Endothelial cell of umbilical vein (primary cell): ENCODE measurements at places on chromosomes 12 and 14. TPM values are rescaled to one million over a fixed set of nuclear protein-coding genes. Genes with fewer than 3 reads are reported as not detected.

Gene KRT74
- not detected in 2 replicates for polyA plus RNA-seq

Gene NOP9
- 16.2 and 16.3 TPM in 2 replicates for polyA plus RNA-seq

Gene CHD8
- 52.3 and 55.2 TPM in 2 replicates for polyA plus RNA-seq

GRCh38 chr14:52553671-52554575 lies 1.3 kb downstream of the GPR137C start:
- no peaks in the 10 kb centered on the region for H3K27me3 ChIP-seq
- H3K4me1 ChIP-seq: peaks cover 9% of the 10 kb centered on the region
- no peaks in the 10 kb centered on the region for H3K36me3 ChIP-seq
- H3K4me3 ChIP-seq: peak overlapping the region; percentile 8
- H3K27ac ChIP-seq: peak overlapping the region; percentile 0

DNA sequence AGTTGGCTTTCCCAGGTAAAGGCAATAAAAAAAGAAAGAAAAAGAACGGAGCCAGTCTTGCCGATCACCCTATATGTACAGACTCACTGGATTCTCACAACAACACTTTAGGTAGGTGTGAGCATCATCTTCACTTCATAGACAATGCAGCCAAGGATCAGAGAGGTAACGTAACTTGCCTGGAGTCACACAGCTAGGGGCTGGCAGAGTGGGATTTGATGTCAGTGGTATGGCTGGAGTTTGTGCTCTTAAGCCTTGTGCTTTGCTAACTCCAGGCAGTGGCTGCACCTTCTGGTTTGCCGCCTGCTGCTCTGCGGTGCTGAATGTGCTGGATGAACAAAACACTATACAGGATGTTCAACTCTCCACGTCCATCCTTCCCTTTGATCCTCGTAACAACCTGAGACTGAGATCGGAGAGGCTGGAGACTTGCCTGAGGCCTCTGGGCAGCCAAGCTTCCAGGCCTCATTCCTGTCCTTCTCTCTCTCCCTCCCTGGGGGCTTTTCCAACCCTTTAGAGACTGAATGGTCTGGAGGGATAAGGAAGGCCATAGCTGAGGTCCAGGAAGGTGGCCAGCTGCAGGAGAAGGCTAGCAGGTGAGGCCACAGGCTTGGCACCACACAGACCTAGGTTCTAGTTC lies 8.1 kb downstream of the ISM2 start:
- no peaks in the 10 kb centered on the region for H3K27me3 ChIP-seq
- H3K27ac ChIP-seq: no peak overlapping the region
- no peaks in the 10 kb centered on the region for H3K4me1 ChIP-seq
- no peak overlapping the region for H3K4me3 ChIP-seq
- no peaks in the 10 kb centered on the region for H3K36me3 ChIP-seq

DNA sequence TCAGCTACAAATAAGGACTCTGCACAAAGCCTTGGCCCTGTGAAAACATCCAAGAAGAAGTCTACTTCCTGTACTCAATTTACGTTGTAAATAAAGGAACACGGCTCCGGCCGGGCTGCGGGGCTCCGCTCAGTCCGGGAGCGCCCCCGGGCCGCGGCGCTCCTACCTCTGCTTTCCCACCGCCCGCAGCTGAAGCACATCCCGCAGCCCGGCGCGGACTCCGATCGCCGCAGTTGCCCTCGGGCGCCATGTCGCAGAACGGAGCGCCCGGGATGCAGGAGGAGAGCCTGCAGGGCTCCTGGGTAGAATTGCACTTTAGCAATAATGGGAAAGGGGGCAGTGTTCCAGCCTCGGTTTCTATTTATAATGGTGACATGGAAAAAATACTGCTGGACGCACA lies 502.3 kb upstream of the FOXG1 start:
- H3K4me1 ChIP-seq: no peaks in the 10 kb centered on the region
- DNase-seq: no peak
- H3K4me3 ChIP-seq: no peak overlapping the region
- no peak overlapping the region for H3K27ac ChIP-seq
- no peaks in the 10 kb centered on the region for H3K27me3 ChIP-seq
- H3K36me3 ChIP-seq: no peaks in the 10 kb centered on the region

- H3K27ac ChIP-seq: peak overlapping the region; percentile 89
- H3K36me3 ChIP-seq: peaks cover 6% of the 10 kb centered on the region
Measured at GRCh38 chr12:43805149-43805859, 813 bp downstream of the TWF1 start.

GRCh38 chr14:22179190-22179589 lies 409.8 kb downstream of the DAD1 start:
- H3K4me3 ChIP-seq: no peak overlapping the region
- peaks cover 13% of the 10 kb centered on the region for H3K27me3 ChIP-seq
- peaks cover 7% of the 10 kb centered on the region for H3K4me1 ChIP-seq
- H3K27ac ChIP-seq: no peak overlapping the region
- DNase-seq: no peak
- H3K36me3 ChIP-seq: no peaks in the 10 kb centered on the region

GRCh38 chr14:37343307-37344094 lies 145.8 kb downstream of the MIPOL1 start:
- no peaks in the 10 kb centered on the region for H3K36me3 ChIP-seq
- H3K4me3 ChIP-seq: no peak overlapping the region
- H3K4me1 ChIP-seq: no peaks in the 10 kb centered on the region
- H3K27me3 ChIP-seq: no peaks in the 10 kb centered on the region
- no peak overlapping the region for H3K27ac ChIP-seq
- peak; percentile 52 for DNase-seq

- DNase-seq: no peak
- no peaks in the 10 kb centered on the region for H3K36me3 ChIP-seq
- H3K27ac ChIP-seq: no peak overlapping the region
- H3K4me1 ChIP-seq: peaks cover 4% of the 10 kb centered on the region
Measured at GRCh38 chr12:47268501-47269454, 189.0 kb upstream of the AMIGO2 start.

- no peak overlapping the region for H3K4me3 ChIP-seq
- DNase-seq: no peak
- no peaks in the 10 kb centered on the region for H3K4me1 ChIP-seq
- H3K36me3 ChIP-seq: no peaks in the 10 kb centered on the region
- no peak overlapping the region for H3K27ac ChIP-seq
- no peaks in the 10 kb centered on the region for H3K27me3 ChIP-seq
Measured at GRCh38 chr14:95274279-95274678, 45.4 kb downstream of the CLMN start.
